ENCODE measurements at places on chromosomes 2 and 18.
A peak's percentile ranks its signal among the peaks of the same experiment; 100 is the strongest.

- peak; percentile 0 for DNase-seq
Measured at GRCh38 chr18:11997466-11997865, 16.2 kb downstream of the IMPA2 start.

GRCh38 chr2:3285901-3286645, 91.5 kb downstream of the EIPR1 start:
- no peak for DNase-seq

DNA sequence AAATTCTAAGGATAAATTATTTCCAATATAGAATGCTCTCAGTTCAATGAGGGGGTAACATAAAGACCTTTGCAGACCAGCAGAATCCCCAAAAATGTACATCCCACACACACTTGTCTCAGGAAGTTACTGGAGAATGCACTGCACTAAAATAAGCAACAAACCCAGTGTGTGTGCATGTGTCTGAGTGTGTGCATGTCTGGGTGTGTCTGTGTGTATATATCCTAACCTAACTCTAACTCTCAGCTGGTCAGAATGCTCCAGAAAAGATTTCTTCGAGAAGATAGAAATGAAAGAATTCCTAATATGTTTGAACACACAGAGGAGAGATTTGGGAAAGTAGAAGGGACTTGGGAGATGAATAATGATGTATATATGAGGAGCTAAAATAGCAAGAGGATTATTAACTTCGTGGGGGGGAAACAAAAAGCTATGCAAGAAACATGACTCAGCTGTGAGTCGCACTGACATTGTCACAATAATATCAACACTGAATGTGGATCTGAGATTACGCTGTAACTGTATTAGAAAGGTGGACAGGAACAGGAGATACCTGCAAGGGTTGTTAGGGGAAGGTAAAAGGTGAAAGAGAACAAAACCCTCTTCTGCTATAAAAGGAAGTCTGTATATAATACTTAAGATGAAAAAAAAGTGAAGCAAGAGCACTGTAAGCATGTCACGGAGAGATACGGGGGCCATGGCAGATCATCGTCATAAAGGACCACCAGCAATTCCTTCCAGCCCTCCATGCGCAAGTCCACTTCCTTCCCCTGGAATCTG, 11.1 kb downstream of the COLEC12 start:
- DNase-seq = no peak

DNA sequence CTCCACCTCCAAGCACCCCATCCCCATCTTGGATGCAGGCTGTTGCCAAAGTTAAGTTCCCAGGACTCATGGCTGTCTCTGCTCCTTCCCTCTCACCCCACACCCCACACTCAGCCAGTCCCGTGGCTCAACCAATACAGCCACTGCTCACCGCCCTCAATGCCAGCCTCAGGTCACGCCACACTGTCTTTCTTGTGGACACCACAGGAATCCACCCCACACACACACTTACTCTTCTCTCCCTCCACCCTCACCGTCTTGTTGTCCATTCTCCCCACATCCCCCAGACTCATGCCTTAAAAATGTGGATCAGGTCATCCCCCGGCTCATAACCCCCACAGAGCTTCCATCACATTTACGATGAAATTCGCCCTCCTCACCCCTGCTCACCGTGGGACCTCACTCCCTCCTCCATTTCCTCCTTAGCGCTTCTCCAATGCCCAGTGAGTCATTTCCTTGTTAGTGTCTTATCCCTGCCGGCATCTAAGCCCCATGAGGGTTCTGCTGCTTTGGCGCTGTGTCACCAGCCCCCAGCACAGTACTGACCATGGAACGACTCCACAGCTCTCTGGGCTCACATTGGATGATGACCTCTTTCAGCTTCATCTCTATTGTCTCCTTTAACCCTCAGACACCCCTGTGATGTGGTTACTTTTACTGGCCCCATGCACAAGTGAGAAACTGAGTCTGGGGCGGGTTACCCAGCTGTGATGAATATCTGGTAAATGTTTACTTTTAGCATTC, 13.8 kb downstream of the MLPH start:
- no peak for DNase-seq

- no peak for DNase-seq
Measured at GRCh38 chr18:6751222-6751621, 21.7 kb downstream of the ARHGAP28 start.

GRCh38 chr2:37477921-37478320, 133.5 kb downstream of the QPCT start:
- no peak for DNase-seq

- no peak for DNase-seq
Measured at GRCh38 chr2:239303711-239304532, 96.9 kb downstream of the HDAC4 start.

DNA sequence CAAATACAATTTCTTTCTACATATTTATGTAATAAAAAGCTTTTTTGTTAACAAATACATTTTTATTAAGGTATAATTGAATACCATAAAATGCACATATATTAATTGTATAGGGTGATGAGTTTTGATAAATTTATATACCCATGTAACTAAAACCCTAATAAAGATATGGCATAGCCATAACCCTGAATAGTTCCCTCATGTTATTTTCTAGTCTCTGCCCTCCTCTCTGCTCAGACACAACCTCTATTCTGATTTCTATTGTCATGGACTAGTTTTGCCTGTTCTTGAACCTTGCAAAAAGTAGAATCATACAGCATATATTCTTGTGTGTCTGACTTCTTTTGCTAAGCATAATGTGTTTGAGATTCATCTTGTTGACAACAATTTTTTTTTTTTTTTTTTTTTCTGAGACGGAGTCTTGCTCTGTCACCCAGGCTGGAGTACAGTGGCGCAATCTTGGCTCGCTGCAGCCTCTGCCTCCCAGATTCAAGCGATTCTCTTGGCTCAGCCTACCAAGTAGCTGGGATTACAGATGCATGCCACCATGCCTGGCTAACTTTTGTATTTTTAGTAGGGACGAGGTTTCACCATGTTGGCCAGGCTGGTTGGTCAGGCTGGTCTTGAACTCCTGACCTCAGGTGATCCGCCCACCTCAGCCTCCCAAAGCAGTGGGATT, 38.6 kb upstream of the ZNF512 start:
- no peak for DNase-seq

DNA sequence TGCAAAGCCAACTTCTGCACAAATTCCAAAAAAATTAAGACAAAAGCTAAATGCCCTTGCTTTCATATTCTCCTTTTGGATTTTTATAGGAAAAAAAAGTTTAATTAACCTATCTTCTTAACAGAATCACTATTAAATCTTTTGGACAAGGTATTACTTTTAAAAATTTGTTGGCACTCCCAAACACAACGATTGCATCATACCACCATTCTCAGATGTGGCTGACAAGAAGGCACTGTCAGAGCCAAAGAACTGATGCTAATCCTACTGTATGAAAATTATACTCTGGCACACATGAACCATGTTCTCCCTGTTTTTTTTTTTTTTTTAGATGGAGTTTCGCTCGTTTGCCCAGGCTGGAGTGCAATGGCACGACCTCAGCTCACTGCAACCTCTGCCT, 58.4 kb downstream of the NOL10 start:
- DNase-seq = no peak
